ENCODE measurements at places on chromosomes 1 and 21.

DNA sequence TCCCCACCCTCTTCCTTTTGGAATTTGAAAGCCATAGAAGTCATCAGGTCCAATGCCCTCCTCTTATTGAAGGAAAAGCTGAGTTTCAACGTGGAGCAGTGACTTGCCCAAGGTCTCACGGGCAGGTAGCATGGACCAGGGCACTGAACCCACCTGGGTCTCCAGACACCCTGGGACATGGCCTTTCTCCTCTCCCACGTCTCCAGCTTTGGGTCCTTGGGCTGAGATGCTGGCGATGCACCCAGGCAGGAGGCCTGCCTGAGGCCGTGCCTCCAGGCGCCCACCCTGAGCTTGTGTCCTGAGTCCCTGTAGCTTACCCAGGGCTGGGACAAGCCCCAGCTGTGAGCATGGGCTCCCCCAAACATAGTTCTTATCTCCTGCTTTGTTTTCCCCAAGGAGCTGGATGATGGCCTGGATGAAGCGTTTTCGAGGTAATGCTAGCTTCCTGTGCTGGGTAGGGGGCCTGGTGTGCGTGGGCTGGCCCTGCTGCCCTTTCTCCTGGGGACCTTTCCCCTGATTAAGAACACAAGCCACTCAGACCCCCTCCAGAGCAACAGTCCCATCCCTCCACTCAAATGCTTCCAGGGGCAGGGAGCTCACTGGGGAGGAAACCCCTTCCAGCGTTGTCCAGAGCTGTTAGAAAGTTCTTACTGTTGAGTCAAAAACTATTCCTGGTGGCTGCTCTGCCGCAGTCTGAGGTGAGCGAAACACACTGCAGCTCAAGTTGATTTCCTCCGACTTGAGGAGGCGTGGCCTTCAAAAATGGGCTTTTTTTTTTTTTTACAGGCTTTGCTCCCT is 21.6 kb downstream of the LDLRAP1 start:
- no peak for DNase-seq

- DNase-seq = peak; percentile 96
Measured at GRCh38 chr1:159916242-159917051, 8.9 kb downstream of the TAGLN2 start.

DNA sequence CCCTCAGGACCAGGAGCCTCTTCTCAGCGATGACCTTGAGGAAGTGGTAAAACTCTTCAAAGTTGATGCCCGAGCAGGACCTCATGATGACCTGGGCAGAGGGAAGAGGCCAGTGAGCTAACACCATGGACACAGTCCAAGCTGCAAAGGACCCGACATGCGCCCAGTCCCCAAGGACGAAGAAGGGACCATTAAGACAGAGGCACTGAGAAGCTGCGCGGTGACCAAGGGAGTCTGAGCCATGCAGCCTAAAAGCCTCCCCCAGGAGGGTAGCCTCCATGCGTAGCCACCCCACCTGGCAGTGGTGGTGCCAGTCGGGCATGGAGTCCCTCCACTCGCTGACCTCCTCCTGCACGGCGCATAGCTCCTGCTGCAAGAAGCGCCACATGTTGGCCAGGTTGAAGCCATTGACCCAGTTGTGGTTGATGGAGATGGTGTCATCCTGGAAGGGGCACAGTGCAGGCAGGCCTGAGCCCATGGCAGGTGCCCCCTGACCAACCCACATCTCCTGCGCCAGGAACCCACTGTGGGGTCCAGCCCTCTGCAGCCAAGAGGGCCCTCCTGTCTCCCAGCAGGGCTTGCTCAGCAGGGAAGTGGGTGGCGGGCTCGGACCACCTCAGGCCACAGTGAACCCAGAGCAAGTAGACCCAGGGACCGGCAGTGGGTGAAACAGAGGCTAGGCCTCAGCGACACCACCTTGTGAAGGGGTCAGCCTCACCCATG is 2.4 kb downstream of the JMJD4 start:
- no peak for DNase-seq

GRCh38 chr1:234753979-234754378 is 144.0 kb upstream of the IRF2BP2 start:
- DNase-seq = no peak

DNA sequence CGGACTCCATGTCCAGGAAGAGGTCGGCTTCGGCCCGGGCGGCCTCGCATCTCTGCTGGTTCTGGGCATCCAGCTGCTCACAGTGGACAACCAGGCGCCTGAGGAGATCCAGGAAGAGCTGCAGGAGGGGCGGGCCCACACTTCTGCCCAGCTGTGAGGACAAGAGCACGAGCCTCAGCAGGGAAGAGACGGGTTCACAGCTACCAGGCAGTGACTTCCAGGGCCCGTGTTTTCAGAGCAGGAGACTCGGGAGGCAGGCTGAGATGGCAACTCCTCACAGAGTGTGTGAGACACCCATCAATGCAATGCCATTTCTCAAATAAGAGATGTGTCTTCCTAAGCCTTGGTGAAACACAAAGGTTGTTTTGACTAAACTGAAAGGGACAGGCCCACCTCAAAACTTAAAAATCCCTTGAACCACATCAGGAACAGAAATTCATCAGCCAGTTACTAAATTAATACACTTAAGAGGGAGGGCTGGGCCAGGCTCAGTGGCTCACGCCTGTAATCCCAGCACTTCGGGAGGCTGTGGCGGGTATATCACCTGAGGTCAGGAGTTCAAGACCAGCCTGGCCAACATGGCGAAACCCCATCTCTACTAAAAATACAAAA is 43.4 kb downstream of the URB1 start:
- DNase-seq = no peak

- DNase-seq = peak; percentile 45
Measured at GRCh38 chr1:218711884-218712674, 366.9 kb downstream of the TGFB2 start.

DNA sequence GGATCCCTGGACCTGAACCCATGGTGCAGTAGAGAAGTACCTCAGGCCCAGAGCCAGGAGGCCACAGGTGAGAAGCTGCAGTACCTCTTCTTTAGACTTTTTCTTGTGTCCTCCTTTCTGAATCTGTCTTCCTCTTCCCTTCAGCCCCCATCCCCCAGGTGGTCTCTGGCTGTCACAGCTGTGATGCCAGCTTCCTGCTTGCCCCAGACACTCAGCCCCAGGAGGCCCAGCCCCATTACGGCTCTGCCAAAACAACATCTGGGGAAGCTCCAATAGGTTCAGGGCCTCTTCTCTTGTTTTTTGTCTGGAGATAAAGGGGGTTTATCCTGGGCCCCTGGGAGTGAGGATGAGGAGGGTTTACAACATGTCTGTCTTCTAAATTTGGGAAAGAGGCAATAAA is 9.5 kb upstream of the BTG2 start:
- DNase-seq = no peak

GRCh38 chr1:180925471-180926051 is 12.9 kb downstream of the KIAA1614 start:
- no peak for DNase-seq

DNA sequence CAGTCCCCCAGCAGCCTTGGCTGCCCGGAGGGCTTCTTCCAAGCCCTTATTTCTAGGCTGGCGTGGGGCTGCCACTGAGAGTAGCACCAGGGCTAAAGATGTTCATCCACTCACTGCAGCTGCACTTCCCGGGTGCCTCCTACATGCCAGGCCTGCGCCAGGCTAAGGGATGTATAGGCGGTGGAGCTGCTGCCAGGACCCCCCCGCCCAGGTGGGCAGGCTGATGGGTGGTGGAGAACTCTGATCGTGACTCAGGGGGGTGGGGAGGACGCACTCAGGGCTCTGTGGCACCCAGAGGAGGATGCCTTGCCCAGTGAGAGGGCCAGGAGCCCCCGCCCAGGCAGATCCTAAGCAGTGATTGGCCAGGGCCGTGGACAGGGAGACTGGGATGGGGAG is 34.1 kb downstream of the CFAP74 start:
- DNase-seq = no peak

DNA sequence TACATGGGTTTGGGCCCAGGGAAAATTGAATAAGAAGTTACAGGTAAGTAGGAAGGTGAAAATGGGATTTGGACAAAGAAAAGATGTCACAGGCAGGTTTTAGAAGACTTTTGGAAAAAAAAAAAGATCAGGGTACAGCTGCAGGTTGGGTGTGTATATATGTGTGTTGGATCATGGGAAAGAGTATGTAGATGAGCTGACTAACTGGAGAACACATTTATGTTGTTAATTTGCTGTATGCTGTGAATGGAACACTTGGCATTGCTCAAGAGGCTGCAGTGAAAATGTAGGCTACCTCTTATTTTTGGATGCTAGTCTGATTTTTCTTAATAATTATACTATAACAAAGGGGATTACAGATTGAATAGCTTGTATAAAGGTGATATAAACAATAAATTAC is 577.7 kb upstream of the USP24 start:
- no peak for DNase-seq

DNA sequence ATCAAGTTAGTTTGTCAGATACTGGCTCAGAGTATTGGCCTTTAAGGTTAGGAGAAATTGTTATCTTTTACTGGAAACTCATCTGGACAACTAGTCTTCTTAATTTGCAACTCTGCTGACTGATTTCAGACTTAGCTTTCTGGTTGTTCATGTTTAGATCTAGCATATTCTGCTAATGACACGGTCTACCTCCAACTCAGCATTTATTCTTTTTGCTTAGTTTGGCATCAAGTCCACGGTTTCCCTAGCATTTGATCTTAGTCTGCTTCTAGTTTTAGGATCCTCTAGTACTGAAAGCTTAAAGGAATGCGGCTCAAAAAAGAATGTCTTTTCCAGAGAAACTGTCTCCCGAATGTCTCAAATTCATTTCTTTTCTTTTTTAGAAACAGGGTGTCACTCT is 75.6 kb upstream of the SLFNL1 start:
- DNase-seq = peak; percentile 14

DNA sequence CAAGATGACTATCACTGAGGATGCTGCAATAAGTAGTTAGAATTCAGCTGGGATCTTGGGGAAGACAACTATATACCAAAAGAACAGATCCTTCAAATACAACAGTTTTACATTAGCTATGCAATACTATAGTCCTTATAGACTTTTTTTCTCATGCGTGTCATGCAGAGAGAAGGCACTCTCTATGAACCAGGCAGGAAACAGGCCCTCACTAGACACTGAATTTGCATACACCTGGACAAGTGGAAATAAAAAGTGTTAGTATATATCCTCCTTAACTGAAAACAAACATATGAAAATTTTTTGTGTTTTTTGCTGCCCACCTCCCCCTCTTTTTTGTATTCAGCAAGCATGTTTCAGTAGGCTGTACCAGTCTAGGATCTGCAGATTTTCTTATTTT is 29.9 kb downstream of the TMCO1 start:
- DNase-seq = no peak

DNA sequence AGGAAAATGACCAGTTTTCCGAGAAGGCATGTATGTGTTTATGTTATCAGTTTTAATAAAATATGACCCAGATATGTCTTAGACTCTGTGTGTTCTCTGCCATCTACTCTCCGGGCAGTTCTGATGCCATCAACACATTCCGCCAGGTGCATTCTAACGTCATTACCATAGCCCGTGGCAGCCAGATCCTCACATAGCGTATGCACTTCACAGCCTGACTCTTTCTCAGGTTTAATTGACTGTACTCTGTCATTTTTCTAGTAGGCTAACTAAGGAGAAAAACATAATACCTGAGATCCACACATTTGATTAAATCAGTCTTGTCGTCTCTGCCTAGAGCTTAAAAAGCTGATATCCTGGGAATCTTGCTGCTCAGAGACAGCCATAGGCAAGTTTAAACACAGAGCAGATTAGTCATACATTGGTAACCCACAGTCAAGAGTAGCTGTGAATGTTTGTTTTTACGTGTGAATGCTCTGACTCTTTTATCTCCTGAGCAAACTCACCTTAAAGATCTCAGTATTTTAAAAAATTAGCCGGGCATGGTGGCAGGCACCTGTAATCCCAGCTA is 175.9 kb downstream of the GREM2 start:
- no peak for DNase-seq

DNA sequence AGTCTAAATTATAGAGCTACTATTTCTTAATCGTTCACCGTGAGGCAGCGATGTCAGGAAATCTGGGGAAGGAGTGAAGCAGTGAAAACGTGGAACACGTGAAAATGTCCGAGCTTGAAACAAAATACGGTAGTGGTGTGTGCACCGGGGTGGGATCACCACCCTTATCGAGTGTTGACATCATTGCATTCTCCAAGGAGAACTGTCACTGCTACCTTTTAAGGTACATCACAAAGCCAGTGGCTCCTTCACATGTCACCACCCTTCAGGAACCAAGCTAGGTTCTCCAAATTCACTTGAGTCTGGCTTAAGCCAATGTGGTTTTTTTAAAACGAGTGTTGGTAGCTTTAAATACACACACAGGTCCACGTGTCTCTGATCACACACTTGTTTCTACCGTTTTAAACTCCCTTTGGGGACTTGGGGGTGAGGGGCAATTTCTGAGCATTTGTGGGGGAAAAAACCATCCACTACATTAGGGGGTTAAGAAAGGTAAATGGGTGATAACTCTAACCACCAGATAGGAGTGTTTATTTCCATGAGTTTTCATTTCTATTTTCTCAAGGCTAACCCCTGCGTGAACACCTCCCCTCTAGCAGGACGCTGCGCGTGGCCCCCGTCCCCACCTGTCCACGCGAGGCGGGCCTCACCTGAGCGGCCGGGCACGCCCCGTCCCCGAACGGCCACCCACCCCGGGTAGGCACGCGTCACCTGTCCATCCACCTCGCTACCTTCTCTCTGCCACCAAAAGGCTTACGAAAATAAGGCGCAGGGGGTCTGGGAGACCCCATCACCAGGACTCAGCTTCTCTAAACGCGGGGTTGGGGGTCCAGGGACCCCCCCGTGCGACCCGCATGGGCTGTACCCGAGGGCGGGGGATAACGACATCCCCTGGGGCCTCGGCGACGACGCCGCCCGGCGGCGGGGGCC is 978 bp downstream of the PRDM15 start:
- peak; percentile 44 for DNase-seq

GRCh38 chr1:48756683-48757316 is 19.9 kb downstream of the BEND5 start:
- DNase-seq = no peak

DNA sequence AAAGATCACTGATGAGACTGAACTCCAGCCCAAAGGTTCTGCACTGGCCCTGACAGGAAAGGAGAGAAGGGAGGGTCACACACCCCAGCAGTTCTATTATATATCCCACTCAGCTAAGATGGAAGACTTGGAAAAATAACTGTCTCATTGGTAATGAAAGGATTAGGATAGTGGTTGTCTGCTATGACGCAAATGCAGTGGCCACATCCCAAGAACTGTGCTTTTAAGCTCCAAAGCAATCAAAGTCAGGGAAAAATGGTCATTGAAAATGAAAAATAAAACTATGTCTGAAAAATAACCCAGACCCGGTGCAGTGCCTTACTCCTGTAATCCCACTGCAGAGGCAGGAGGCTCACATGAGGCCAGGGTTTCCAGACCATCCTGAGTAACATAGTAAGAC is 31.0 kb downstream of the PSMG1 start:
- DNase-seq = no peak

DNA sequence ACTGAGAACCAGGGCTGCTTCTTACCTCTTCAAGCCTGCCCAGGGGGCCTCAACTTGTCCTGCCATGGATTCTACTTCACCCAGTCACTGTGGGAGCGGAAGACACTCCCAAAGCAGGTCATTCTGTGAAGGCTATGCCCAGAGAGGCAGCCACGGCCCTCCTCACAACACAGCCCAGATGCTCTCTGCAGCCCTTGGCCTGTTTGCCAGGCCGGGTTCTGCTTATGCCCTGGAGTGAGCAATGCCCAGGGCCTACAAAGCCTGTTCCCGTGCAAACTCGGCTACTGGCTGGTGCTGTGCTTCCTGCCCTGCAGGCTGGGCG is 33.8 kb upstream of the SLC30A1 start:
- DNase-seq = no peak

All from fibroblast of skin of scalp (primary cell).